Heart right ventricle (tissue), 16 donors: ENCODE measurements at places on chromosomes 4 and X. TPM values are rescaled to one million over a fixed set of nuclear protein-coding genes. Genes with fewer than 3 reads are reported as not detected.

- DNase-seq, result no peak
These were observed 185.5 kb downstream of the PTTG2 start for GRCh38 chr4:38145741-38146140.

- DNase-seq, result no peak
These were observed 45.1 kb downstream of the STX18 start for GRCh38 chr4:4496592-4497372.

DNA sequence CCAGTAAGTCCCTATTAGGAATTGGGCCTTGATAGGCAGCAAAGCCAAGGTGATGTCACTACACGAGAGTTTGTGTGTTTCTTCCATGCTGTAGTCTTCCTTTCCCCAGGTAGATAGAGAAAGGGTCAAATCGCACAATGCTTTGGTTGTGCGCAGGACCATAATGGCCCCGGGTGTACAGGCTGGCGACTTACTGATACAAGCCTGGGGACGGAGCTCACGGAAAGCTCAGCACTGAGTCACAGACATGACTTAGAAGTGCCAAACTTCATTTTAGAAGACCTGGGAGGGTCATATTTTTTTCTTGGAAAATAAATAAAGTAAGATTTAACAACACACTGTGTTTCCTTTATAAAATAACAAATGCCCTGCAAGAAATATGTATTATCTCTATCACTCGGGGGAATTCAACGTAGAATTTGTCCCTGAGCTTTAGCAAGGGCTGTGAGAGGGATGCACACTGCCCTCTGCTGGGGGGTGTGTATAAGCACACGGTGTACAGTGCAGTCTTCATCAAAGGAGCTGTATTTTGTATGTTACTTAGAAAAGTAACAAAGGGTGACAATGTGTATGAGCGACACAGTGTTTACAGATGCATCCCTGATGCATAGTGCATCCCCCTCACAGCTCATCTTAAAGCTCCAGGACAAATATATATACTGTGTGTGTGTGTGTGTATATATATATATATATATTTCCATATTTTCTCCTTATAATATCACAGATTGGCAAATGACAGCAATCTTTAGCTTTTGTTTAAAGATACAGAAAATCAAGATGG lies 254.5 kb upstream of the VEGFC start:
- DNase-seq, result peak; percentile 60

GRCh38 chr4:32199639-32200038 lies 1479.5 kb downstream of the PCDH7 start:
- no peak for DNase-seq

DNA sequence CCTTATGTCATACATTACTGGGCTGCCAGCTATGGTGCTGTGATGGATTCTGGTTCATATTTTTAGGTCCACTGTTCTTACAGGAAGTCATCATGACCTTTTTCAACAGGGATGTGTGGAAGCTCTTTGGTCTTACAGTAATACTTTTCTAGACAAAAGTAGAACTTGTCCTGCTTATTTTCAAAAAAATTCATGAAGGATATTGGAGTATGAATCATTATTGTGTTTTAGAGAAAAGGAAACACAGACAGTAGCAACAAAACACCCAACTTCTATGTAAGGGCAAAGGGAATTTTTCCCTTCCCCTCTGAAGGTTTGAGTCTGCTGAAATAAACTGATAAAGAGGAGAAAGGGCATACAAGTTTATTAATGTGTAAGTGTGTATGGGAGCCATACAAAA lies 54.7 kb upstream of the FAM9C start:
- DNase-seq, result no peak

The UBA1 gene
- 157 TPM for total RNA-seq

GRCh38 chr4:179151770-179152169 lies 1709.5 kb upstream of the AGA start:
- no peak for DNase-seq

DNA sequence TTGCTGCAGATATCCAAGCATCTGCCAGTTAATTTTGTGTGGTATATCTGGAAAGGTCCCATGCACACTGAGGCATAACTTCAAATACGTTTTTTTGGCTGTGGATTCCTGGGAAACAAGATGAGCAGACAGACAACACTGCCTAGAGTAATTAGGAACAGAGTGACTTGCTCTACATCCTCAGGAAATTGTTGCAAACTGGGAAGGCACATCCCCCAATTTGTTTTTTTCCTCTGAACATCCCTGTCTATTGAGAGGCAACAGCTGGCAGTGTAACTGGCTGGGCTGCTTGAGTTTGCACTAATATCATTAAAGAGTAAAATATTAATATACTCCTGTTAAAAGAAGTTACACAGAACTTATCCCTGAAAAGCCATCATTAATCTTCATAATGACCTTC lies 207.7 kb upstream of the SLIT2 start:
- no peak for DNase-seq

The CPZ gene
- not detected for total RNA-seq

DNA sequence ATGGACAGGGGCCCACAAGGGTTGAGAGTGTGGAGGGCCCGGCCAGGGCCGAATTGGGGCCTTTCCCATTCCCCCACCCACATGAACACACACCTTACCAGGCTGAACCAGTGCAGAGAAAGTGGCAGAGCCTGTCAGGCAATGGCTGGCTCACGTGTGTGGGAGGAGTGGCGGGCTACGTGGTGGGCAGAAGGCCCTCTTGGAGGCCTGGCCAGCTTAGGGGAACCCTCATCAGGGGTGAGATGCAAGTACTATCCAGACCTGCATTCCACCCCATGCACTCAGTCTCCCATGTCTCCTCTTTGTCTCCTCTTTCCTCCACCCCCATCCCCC lies 965 bp downstream of the TCEAL4 start:
- DNase-seq, result no peak

The IGFBP7 gene
- 512 TPM for total RNA-seq

GRCh38 chr4:166293556-166293955 lies 420.5 kb downstream of the TLL1 start:
- DNase-seq, result no peak

DNA sequence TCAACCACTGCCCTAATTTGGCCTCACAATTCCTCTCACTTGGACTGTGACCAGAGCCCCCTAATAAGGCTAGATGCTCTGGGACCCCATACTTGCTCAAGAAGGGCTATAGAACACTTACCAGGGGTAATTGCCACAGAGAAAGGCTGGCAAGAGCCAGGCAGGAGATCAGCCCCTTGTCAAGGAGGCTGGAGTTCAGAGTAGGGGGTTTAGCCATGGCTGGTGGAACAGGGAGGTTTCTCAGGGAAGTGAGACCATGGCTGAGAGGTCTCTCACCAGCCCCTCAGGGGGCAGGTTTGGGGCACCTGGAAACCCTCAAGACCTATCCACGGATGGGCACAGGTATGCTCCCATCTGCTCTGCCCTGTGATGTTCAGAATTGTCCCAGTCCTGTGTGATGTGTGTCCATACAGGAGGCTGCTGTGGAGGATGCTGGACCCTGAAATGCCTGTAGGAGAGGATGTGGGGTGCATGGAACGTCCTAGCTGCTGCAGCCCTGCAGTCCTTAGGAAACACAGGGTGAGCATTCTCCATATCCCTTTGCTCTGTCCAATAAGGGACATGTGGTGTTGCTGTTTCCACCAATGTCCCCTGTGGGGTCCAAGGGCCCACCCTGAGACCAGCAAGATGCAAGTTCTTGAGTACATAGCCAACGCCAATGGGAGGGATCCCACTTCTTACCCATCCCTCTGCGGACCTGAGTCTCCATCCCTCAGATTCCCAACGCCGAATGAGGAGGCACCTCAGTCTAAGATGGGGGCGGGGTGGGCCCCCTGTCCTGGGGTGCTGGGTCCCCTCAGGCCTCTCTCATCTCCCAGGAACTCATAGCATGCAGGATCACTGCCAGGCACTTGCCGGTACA lies 16.4 kb upstream of the HSFX1 start:
- no peak for DNase-seq

DNA sequence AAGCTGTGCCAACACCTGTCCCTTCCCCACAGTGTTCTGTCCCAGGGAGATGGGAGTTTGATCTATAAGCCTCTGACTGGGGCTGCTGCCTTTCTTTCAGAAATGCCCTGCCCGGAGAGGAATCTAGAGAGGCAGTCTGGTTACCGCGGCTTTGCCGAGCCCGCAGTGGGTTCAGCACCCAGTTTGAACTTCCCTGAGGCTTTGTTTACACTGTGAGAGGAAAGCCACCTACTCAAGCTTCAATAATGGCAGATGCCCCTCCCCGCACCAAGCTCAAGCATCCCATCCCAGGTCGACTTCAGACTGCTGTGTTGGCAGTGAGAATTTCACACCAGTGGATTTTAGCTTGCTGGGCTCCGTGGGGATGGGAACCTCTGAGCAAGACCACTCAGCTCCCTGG lies 33.3 kb upstream of the ARSJ start:
- no peak for DNase-seq
